Hematopoietic multipotent progenitor cell (in vitro differentiated cells): ENCODE measurements at places on chromosomes 7 and 10. TPM values are rescaled to one million over a fixed set of nuclear protein-coding genes. Genes with fewer than 3 reads are reported as not detected.

Gene INSYN2A
- under 0.01 TPM for total RNA-seq

Gene C10orf95
- total RNA-seq = 0.27 TPM

Gene ABCA13
- total RNA-seq = 4.3 TPM

Gene POU6F2
- total RNA-seq = not detected

Gene RBAK
- total RNA-seq = 3.0 TPM

Gene PRSS37
- not detected for total RNA-seq

Gene NEURL1
- total RNA-seq = 6.7 TPM

Gene CDCA7L
- total RNA-seq = 46.3 TPM

Gene OPALIN
- total RNA-seq = under 0.01 TPM

Gene IMPDH1
- total RNA-seq = 57.9 TPM

Gene HILPDA
- 7.5 TPM for total RNA-seq

Gene SFRP5
- 1.9 TPM for total RNA-seq

Gene DPY19L1
- total RNA-seq = 7.8 TPM
